Nephron progenitor cell (in vitro differentiated cells): ENCODE measurements at places on chromosomes 7 and 10.

GRCh38 chr7:27871086-27871485, 131.1 kb downstream of the TAX1BP1 start:
- no peak for DNase-seq

DNA sequence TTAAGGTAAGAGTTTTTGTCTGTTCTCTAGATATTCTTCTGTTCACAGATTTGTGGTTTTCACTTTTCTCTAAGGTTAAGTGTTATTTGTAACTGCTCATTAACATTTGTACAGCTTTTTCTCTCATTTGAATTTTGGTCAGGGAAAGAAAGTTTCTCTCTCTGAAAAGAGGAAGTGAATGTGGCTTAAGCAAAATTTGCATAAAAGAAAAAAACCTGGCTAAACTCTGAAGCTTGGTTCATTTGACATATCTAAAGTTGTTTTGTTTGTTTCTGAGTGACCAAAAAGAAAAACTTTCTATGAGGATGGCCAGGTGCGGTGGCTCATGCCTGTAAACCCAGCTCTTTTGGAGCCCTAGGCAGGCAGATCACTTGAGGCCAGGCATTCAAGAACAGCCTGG, 22.0 kb upstream of the SLC26A4 start:
- DNase-seq: no peak

- DNase-seq: no peak
These were observed 251.9 kb downstream of the AGMO start for GRCh38 chr7:15309872-15310271.

DNA sequence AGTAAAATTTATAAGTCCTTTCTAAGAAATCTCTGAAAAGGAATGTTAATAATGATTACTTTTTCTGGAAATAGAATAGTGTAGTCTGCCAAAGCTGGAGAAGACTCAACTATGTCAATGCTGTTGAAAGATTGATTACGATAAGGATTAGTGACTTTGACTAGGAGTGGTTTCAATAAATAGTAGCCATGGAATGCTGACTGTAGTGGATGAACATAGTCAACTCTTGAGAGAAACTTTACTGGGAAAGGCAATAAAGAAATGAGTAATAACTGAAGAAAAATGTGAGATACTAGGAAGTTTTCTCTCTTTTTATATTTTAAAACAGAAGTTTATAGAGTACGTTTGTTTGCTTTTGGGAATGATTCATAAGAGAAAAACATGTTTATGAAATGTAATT, 105.0 kb upstream of the CDK13 start:
- DNase-seq: no peak

DNA sequence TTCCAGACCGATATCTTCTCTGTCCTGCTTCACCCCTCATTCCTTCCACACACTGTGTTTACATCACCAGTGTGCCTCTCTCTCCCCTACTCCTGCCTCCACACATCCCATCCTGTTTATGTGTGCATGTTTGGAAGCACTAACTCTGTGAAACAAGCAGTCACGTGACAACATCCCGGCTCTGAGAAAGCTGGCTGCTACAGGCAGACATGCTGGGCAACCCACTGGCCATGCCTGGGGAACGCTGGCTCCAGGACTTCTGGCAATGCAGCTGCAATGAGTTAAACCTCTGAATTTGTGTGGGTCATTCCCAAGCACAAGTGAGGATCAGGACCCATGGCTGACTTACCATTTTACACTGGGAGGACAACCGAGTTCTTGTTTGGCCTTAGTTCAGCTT, 74.0 kb downstream of the WNT2 start:
- no peak for DNase-seq

DNA sequence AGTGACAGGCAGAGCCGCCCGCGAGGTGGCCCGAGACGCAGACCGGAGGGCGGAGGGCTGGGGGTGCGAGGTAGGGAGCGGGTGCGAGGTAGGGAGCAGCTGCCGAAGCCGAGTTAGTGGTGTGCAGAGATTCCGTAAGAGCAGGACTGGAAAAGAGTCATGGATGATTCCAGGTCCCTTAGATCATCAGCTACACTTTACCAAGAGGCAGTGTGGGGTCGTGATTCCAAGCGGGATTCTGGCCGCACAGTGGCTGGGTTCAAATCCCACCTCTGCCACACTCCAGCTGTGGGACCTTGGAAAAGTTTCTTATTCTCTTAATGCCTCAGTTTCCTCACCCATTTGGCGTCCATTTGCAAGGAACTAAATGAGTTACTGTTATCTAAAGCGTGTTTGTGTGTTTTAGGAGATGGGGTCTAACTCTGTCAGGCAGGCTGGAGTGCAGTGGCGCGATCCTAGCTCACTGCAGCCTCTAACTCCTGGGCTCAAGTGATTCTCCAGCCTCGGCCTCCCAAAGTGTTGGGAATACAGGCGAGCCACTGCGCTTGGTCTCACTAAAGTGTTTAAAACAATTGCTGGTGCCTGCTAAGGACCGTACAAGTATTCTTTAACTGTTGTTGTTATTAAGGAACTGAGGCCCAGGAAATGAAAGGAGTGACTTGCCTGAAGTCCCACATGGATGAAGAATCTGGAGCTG, 1.1 kb downstream of the NDUFB2 start:
- DNase-seq: no peak

DNA sequence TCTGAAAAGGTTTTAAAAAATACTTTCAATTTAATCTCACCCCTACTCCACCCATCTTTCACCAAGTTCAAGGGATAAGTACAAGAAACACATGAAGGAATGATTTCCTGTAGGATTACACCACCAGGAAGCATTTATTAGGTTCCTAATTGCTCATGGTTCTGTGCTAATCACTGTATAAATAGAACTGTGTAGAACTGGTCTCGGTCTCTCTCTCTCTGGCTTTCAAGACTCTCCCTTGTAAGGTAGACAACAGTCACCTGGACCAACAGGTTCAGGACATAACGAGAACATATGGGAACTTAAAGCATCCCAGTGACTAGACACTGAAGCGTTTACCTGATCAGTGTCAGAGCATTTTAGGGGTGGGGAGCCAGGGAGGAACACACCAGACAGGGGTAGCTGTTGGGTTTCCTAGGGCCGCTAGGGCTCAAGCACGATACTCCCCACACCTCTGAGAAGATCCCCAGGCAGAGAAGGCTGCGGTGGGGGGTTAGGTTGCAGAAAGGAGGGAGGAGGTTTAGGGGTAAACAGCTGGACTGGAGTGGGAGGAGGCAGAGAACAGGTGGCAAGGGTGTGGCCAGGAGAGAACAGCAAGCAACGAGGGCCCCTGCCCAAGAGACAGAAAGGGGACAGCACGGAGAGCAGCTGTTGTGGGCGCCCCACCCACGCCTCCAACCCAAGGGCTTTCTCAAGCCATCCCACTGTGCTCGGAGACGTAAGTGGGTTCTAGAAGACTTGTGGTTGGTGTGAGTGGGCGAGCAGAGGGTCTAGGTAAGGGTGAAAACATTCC, 52.5 kb upstream of the USP6NL start:
- DNase-seq: no peak

GRCh38 chr7:4733936-4734528, 41.4 kb upstream of the AP5Z1 start:
- DNase-seq: no peak

- DNase-seq: no peak
These were observed 110.6 kb upstream of the EFCAB10 start for GRCh38 chr7:105691680-105692564.

DNA sequence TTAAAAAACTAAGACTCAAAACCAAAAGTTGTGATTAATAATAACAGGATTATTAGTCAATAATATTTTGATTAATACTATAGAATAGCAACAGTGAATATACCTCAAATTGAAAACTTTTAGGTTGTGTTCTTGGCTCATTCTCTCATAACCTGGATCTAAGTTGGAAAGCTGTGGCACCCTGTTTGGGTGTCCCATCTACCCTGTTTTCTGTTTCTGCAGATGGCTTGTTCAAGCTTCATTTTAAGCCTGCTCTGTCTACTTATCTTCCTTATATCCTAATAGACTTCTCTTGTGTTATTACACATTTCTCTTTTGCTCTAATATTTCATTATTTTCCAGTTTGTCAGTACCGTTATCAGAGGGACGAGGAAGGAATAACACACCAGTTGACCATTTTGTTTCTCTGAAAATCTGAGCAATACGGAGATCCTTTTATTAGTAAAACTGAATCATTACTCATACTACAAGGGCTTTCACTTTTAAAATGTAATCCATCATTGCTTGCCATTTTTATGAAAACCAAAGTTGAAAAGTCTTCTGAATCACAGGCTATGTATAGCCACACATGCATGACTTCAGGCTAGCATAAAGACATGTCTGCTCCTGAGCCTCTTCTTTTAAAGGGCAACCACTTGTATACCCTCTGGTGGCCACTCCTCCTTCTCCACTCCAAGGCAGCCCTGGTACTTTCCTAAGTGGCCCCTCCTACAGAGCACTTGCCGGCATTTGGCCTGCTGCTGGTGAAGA, 22.3 kb downstream of the COX15 start:
- no peak for DNase-seq

DNA sequence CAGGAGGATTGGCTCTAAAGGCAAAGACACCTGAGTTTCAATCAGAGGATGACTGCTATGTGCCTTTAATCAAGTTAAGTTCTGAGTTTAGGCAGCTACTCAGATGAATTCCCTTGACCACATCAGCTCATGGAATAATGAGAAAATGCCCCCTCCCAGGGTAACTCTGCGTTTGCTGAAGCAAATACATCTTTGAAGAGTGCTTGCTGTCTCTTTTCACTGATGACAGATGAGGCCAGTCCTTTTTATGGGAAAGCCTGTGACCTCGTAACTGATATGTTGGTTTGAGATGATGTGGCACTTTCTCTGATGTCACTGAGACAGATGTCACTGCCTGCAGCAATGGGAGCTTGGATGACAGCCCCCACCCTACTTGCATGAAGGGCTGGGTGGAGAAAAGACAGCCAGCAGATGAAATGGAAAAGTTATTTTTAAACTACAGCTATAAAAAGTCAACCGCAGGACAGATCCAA, 43.7 kb upstream of the DGKI start:
- no peak for DNase-seq

GRCh38 chr7:38938001-38938485, 29.1 kb upstream of the VPS41 start:
- no peak for DNase-seq
